Retinal pigment epithelial cell (primary cell): ENCODE measurements at places on chromosomes 6 and 20.

DNA sequence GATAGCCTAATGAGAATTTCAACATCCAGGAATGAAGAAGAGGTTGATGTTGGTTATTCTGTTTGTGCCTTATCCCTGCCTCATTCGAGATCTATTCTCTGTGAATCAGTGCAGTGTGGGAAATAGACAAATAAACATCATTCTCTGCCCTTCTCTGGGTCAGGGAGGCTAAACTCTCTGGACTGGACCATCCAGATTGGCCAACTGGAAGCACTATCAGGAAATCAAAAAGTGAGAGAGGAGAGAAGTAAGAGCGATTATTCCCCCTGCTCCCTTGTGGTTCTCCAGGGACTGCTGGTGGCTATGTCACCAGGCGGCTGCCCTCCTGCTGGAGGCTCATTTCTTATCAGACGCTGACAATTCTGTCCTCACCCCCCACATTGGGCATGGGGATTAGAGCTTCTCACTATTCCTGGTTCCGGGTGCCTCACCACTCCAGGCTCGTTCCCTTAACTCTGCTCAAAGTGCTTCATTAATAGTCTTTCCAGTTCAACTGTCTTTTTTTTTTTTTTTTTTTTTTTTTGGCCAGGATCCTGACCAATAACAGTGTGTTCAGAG is 201.7 kb upstream of the RREB1 start:
- DNase-seq = no peak

DNA sequence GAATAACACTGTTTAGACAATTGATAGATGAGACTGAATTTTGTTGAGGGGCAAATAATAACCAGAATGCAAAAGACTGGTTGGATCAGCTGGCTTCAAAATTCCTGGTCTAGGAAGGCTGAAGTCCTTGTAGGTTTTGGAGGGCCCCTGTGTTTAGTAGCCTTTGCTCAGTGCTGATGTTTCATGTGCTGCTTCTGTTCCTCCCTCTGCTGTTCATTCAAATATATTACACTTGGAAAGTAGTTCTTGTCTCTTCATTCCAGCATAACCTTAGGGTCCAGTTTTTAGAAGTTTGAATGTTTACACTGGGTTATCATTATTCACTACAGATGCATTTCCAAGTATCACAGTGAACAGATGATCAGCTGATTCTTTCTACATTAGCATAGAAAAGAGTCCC is 72.5 kb downstream of the FLRT3 start:
- no peak for DNase-seq

- no peak for DNase-seq
These were observed 161.3 kb upstream of the RREB1 start for GRCh38 chr6:6946206-6947155.

DNA sequence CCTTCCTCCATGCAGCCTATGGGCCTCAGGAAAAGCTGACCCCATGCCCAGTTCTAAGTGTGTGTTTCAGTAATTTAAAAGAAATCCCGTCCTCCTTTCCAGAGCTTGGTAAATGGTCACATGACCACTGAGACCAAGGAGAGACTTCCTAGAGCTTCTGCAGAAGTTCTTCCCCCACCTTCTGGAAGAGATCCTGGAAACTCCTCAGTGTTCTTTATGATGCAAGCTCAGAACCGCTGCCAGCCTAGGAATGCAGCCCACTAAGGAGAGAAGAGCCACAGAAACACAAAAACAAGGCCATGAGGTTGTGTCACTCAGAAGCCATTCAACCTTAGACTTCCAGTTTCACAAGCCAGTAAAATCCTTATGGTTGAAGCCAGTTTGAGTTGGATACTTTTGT is 348.4 kb downstream of the TPBG start:
- no peak for DNase-seq

DNA sequence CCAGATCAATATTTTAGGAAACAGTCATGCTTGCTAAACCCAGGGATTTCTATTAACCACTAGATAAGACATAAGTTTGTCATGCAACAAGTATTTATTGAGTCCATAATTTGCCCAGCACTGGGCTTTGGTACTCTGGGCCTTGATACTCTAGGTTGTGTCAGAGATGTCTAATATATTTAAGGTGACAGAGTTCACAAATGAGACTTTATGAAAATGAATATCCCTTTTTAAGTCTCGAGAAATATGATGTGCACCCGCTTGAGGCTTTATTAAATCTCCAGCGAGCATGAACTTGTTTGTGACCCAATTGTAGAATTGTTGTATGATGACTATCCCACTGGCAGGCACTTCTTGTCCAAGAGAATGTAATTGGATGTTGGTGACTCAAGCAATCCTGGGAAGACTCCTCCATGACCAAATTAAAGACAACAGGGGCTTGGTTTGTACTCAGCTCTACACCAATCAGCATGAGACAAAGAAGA is 109.2 kb downstream of the ESR1 start:
- DNase-seq = peak; percentile 66
